CD4-positive, alpha-beta T cell (primary cell): ENCODE measurements at places on chromosomes 12 and 14.

- no peak overlapping the region for H3K4me3 ChIP-seq
- H3K4me1 ChIP-seq = no peaks in the 10 kb centered on the region
- H3K36me3 ChIP-seq = no peaks in the 10 kb centered on the region
- H3K27me3 ChIP-seq = peaks cover 2% of the 10 kb centered on the region
- DNase-seq = no peak
- H3K27ac ChIP-seq = no peak overlapping the region
These were observed 36.2 kb upstream of the FBXO21 start for GRCh38 chr12:117226505-117226904.

GRCh38 chr12:29053567-29053966 lies 95.5 kb upstream of the FAR2 start:
- no peak for DNase-seq
- no peak overlapping the region for H3K4me3 ChIP-seq
- H3K27ac ChIP-seq = no peak overlapping the region
- H3K4me1 ChIP-seq = no peaks in the 10 kb centered on the region
- no peaks in the 10 kb centered on the region for H3K36me3 ChIP-seq

GRCh38 chr12:16610743-16611142 lies 4.8 kb upstream of the LMO3 start:
- no peak overlapping the region for H3K4me3 ChIP-seq
- no peak overlapping the region for H3K27ac ChIP-seq
- no peaks in the 10 kb centered on the region for H3K4me1 ChIP-seq
- H3K36me3 ChIP-seq = no peaks in the 10 kb centered on the region
- H3K27me3 ChIP-seq = no peaks in the 10 kb centered on the region

DNA sequence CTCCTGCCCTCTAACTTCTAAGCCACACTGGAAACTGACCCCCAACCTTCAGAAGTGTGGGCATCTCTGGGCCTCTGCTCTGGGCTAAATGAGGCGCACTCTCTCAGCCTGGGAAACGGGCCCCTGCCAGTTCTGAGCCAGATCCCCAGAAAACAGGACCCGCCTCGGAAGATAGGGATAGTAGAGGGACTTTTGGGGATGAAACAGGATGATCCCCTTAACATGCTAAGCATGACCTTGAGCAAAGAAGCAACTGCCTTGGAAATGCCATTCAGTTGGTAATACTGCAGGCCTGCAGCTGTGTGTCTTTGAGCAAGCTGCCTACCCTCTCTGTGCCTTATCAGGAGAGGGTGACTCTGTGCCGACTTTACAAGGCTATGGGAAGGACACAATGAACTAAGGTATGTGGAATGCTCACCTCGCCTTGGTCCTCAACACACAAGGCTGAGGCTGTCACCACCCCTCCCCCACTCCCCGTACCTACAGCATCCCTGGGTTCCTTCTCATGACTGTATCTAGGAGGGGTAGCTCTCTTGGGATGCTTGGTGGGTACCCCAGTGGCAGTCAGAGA lies 54.0 kb downstream of the NCOR2 start:
- peaks cover 18% of the 10 kb centered on the region for H3K4me1 ChIP-seq
- peaks cover 4% of the 10 kb centered on the region for H3K36me3 ChIP-seq
- no peak overlapping the region for H3K4me3 ChIP-seq
- DNase-seq = no peak

- no peaks in the 10 kb centered on the region for H3K36me3 ChIP-seq
- no peak overlapping the region for H3K27ac ChIP-seq
- no peaks in the 10 kb centered on the region for H3K27me3 ChIP-seq
- DNase-seq = no peak
- no peaks in the 10 kb centered on the region for H3K4me1 ChIP-seq
These were observed 107.4 kb downstream of the PPM1A start for GRCh38 chr14:60356386-60356785.

DNA sequence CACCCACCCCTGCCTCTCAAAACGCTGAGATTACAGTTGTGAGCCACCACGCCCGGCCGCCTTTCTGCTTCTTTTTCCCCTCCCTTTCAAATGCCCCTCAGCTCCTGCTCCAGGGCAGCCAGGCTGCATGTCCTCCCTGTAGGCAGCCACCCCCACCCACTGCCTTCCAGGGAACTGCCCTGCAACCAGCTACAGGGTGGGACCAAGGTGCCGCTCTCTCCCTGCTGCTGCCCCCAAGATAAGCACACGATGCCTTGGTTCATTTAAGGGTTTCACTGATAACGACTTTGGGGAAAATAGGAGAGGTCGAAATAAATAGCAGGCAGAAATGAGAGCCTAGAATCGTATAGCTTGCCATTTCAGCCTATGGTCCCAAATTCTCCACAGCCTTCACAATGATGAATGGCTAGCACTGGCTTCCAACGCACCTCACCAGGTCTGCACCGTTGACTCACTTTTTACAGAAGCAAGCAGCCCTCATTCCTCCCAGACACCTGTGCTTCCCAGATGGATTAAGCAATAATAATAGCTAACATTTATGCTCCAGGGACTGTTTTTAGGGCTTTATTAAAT lies 40.7 kb downstream of the ATG14 start:
- peaks cover 15% of the 10 kb centered on the region for H3K36me3 ChIP-seq
- no peaks in the 10 kb centered on the region for H3K27me3 ChIP-seq

GRCh38 chr12:114096461-114096860 lies 130.3 kb upstream of the RBM19 start:
- no peaks in the 10 kb centered on the region for H3K4me1 ChIP-seq
- no peak for DNase-seq
- no peak overlapping the region for H3K27ac ChIP-seq
- no peaks in the 10 kb centered on the region for H3K36me3 ChIP-seq
- no peak overlapping the region for H3K4me3 ChIP-seq

DNA sequence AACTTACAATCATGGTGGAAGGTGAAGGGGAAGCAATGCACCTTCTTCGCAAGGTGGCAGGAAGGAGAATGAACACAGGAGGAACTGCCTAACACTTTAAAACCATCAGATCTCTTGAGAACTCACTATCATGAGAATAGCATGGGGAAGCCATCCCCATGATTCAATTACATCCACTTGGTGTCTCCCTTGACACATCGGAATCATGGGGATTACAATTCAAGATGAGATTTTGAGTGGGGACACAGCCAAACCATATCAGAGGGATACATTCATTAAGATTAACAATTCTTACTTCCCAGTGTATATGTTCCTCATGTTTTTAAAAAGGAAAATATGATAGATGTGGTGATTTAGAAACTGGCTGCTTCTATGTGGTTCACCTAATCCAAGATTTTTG lies 117.9 kb downstream of the PDE3A start:
- no peak overlapping the region for H3K4me3 ChIP-seq
- DNase-seq = no peak
- no peaks in the 10 kb centered on the region for H3K4me1 ChIP-seq
- H3K27ac ChIP-seq = no peak overlapping the region
